Stimulated activated CD8-positive, alpha-beta memory T cell treated with anti-CD3 and anti-CD28 coated beads, Interleukin-7, amount 100 ng/mL, for 4 hours (primary cell): ENCODE measurements at places on chromosomes 1 and 21.

GRCh38 chr1:200223207-200223606 is 186.6 kb downstream of the ZNF281 start:
- DNase-seq: no peak

DNA sequence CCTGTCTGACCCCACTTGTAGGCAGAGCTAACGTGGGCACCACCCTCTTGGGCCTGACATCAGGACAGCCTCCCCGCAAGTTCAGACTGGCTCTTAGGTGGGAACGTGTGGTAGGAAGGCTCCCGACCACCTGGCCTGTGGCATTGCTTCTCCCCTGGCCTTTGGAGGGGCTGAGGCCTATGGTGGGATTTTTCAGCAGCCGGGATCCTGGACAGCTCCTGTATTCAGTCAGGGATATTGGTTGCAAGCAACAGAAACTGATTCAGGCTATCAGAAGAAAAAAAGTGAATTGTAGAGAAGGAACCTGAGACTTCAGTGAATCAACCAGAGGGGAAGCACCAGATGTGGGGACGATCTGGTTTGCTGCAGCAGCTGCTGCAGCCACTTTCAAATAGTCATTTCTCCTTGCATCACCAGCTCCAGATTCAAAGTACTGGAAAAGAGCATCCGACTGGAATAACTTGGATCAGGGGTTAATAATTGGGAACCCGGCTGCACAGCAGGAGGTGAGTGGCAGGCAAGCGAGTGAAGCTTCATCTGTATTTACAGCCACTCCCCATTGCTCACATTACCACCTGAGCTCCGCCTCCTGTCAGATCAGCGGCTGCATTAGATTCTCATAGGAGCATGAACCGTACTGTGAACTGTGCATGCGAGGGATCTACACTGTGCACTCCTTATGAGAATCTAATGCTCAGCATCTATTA is 5.9 kb downstream of the RNF186 start:
- no peak for DNase-seq

DNA sequence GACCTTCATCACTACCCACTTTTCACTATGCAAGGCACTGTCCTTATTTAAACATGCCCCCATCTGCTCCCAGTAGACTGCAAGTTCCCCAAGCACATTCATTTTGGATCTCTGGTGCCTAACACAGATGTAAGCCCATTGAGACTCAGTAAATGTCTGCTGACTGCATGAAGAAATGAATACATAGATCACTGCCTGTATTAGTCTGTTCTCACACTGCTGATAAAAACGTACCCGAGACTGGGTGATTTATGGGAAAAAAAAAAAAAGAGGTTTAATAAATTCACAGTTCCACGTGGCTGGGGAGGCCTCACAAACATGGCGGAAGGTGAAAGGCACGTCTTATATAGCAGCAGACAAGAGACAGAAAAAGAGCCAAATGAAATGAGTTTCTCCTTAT is 204.9 kb downstream of the ATG4C start:
- DNase-seq: no peak

DNA sequence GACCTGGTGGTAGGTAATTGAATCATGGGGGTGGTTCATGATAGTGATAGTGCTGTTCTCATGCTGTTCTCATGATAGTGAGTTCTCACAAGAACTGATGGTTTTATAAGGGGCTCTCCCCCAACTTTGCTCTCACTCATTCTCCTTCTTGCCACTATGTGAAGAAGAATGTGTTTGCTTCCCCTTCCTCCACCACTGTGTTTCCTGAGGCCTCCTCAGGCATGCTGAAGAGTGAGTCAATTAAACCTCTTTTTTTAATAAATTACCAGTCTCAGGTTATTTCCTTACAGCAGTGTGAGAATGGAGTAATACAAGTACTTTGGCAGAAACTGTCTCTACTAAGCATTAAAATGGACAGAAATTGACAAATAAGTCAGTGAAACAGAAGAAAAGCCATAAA is 21.6 kb downstream of the RAB3GAP2 start:
- no peak for DNase-seq

DNA sequence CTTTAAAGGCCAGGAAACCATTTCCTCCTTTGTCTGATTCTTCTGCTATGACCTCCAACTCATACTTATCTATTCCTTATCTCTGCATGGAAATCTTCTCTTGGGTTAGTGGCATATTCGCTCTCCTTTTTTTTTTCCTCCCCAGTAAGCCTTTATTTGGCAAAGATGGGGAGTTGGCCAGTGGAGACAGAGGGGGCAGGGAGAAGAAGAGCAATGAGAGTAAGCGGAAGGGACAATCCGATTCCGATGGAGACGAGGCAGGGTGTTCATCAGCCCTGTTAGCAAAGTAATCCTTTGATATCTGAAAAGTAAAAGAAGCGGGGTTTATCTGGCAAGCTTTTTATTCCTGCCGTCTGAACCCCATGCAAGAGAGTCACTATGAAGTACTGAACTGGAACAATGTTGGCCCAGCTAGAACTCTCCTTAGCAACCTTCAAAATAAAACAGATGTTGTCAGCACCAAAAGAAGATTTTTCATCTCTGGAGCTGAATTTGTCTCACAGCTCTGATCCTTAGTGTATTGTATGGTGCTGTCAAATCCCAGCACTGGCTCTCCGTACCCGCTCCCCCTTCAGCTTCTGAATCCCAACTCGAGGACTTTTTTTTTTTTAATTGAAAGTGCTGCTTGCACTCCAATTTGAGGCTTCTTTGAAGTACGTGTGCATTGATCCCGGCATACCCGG is 40.9 kb downstream of the PTGFRN start:
- DNase-seq: no peak
